ENCODE measurements at places on chromosomes 1 and 21.

GRCh38 chr1:18569251-18569650 lies 61.4 kb upstream of the PAX7 start:
- DNase-seq = no peak

- DNase-seq = no peak
Observed at GRCh38 chr1:244782056-244782455, 53.4 kb upstream of the COX20 start.

DNA sequence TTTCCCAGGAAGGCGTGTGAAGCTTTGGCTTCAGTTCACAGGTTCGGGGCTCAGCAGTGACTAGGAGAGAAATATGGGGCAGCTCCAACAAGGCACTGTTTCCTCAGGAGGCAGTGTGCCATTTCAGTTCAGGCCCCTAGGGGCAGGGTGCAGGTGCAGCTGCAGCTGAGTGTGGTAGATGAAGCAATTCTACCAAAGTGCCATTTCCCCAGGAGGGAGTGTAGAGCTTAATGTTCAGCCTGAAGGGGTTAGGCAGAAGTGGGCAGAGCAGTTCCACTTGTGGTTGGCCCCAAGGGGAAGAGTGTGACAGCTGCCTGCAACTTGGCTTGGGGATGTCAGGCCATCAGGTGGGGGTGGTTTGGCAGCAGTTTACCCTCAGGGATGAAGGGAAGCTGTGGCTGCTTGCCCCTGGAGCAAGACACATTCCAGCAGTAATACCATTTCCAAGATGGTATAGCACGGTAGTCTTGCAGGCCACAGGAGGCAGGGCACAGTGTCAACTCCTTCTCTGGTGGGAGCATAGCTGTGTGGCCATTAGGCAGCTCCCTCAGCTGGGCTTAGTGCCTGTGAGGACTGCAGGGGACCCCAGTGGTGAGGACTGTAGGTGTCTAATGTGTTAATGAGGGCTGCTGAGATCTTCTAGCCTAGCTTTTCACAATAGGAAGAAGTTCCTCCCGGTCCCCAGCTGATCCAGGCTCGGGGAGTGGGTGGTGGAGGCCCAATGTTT lies 34.7 kb downstream of the RGSL1 start:
- no peak for DNase-seq

DNA sequence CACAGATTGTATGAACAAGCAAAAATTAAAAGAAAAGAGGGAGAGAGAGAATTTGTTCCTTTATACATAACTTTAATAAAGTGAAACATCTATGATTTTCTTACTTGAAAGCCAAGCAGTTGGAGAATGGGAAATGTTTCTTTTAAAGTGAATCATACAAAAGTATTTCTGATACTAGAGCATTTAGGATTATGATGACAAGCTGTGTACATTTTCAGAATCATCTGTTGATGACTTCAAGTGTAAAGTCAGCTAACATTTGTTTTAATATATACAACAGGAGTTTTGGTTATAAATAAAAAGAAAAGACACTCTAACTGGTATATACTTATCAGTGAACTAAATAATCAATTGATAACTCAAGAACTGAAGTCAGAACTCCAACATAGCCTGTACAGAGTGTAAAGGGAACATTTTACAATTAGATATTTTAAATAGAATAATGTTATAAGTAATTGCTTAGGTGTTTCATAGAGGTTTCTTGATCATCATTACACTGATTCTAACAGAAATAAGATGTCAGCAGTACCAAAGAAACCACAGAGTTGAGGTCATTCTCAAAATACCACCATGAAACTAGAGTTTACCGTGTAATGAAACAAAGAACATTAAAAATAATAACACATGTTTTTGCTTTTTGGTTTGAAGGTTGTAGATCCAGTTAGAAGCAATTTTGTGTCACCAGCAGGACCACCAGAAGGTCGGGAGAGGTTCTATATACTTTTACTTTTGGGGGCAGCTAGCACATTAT lies 103.4 kb downstream of the COL24A1 start:
- no peak for DNase-seq

DNA sequence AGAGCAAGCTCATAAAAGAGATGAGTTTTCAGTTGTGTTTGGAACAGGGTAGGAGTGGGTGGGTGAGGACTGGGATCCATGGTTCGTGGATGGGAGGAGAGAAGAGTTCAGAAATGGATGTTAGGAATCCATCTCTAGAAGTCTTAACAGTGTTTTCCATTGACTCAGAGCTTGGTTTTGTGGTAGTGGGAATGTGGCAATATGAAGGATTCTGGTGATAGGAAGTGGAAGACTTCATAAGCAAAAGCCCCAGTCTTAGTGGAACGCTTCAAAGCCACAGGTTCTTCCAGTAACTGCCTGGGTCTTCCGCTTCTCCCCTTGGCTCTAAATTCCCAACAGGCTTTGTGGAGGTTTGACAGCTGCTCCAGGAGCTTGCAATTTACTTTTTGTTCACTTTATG lies 167.9 kb downstream of the KCNJ6 start:
- no peak for DNase-seq

DNA sequence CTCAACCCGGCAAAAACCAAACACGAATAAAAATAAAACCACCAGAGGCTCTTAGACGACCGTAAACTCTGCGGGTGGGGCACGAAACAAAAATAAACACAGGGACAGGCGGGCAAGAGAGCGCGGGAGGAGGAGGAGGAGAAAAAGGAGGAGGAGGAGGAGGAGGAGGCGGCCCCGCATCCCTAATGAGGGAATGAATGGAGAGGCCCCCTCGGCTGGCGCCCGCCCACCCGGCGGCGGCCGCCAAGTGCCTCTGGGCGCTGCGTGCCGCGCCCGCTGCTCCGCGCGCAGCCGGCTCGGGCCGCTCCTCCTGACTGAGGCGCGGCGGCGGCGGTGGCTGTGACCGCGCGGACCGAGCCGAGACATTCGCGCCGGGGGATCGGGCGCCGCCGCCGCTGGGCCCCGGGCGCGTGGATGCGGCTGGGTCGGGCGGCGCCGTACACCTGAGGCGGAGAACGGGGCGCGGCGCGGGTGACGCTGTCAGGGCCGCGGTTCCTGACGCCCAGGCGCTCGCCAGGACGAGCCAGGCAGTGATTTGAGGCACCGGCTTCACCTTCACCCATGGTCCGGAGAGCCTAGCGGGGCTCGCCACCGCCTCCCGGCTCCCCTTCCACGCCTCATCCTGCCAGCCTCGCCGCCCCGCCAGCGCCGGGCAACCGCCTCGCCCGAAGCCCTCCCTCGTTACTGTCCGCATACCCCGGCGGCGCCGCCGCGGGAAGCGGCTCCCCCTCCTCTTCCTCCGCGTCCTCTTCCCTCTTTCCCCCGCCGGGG lies at the start of gene MARK1:
Gene MARK1 (plus strand): TSS at position 229 of the 771 bp plus-strand sequence. CDS start 687 bp downstream, outside the sequence.
- DNase-seq = peak; percentile 26

- DNase-seq = peak; percentile 30
Observed at GRCh38 chr1:152185544-152186391, 26.7 kb upstream of the RPTN start.

- no peak for DNase-seq
Observed at GRCh38 chr1:23742670-23743286, 493 bp upstream of the ELOA start.

DNA sequence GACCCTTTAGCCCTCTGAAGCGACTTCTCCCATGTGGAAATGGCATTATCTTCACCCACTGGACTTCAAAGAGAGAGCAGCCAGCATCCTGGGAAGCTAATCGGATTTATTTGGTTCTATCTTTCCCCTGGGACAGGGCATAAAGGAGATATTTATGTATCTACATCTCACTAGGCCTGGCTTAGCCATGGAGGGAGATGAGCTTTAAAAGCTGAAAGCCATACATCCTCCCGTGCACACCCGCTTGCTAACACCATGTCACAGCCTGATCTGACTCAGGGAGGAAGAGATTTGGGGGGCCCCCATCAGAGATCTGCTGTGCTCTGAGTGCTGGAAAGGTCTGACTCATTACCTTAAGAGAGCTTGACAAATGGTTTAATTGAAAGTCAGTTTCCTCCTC lies 155.9 kb downstream of the PLXNA2 start:
- DNase-seq = no peak

DNA sequence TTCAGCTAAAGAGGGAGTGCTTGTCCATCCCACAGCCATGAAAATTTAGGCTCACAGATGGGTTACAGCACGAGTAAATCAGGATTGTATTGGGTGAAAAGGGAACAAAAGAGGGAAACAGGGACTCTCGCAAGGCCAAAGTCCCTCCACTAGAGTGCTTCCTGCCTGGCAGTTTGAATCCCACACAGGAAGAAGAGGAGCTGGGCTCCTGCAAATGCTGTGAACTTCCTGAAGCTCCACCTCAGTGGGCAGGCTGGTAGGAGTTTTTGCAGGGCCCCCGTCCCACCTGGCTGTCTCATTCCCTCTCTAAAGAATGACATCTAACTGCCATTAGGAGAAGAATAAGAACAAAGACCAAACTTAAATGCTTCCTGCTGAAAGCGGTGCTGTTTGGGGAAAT lies 712.0 kb upstream of the PRMT6 start:
- DNase-seq = no peak

DNA sequence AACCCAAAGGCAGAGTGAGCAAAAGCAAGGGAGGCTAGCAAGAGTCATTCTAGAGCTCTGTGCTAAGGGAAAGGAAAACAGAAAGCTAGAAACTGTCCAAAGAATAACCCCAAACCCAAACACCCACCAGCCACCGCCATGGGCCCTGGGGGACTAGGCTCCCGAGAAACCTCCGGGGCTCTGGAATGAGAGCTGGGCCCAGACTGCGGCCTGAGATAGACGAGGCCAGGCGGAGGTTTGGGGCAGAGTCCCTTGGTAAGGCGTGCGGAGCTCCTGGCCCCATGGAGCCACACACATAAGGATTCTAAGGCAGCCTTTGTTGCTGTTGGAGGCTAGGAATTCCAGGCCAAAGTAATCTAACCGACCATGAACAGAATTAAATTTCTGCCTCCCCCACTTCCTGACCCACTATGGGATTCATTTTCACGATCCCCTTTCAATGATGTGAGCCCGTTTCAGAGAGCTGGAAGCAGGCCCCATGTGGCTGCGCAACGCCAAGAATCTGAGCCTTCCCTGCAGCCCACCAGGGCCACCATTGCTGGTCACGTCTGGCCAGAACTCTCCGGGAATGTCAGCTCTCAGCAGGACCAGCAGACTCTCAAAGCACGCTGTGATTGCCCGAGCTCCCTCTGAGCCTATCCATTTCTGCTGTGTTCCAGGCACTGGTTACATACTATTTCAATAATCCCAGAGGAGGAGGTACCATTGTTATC lies 145.0 kb downstream of the TRABD2B start:
- no peak for DNase-seq

DNA sequence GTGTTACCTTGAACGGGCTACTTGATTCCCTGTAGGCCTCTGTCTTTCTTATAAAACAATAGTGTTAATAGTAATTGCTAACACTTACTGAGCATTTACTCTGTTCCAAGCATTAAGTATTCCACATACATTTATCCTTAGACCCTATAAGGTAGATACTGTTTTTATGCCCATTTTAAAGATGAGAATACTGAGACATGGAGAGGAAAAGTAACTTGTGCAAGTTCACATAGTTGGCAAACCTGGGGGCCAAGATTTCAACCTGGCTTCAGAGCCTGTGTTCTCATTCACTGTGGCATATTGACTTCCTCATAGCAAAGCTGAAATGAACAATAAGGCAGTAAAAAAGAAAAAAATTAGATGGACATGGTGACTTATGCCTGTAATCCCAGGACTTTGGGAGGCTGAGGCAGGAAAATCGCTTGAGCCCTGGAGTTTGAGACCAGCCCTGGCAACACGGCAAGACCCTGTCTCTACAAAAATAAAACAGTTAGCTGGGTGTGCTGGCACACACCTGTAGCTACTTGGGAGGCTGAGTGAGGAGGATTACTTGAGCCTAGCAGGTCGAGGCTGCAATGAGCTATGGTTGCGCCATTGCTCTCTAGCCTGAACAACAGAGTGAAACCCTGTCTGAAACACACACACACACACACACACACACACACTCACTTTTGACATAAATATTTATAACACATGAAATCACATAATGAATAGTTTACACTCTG lies 19.6 kb upstream of the HMGN2 start:
- DNase-seq = no peak

- no peak for DNase-seq
Observed at GRCh38 chr1:175206687-175207086, 14.1 kb upstream of the KIAA0040 start.

DNA sequence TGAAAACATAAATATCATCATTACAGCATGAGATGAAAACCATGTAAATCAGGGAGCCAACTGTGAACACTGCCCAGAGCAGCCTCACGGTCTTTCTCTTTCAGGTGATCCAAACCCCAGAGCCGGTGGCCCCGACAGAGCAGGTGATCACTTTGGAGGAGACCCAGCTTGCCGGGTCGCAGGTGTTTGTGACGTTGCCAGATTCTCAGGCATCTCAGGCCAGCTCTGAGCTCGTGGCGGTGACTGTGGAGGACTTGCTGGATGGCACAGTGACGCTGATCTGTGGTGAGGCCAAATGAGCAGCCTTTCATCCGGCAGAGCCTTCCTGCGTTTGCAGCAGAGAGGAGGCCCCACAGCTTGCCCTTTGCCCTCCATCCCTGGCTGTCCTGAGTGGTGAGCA lies 37.2 kb upstream of the EPHA8 start:
- DNase-seq = no peak

DNA sequence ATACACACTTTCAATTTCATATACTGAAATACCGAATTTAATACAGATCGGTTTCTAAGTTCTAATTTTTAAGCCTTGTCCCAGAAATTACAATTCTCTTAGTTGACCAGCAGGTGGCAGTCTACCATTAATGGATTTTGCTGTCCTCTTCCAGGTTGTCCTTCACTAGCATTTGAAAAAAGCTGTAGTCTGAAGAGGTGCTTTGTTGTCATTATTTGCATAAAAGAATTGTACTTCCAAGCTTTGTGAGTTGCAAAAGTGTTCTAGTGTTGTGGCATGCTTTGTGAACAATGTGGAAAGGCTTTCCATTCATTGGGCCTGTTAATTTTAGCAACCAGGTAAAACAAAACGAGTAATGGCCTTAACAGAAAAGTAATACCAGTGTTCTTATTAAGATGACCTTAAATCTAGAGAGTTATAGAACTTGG lies 193.6 kb downstream of the RPS6KC1 start:
- peak; percentile 34 for DNase-seq

- DNase-seq = no peak
Observed at GRCh38 chr1:112251766-112252506, 144.1 kb upstream of the CTTNBP2NL start.

DNA sequence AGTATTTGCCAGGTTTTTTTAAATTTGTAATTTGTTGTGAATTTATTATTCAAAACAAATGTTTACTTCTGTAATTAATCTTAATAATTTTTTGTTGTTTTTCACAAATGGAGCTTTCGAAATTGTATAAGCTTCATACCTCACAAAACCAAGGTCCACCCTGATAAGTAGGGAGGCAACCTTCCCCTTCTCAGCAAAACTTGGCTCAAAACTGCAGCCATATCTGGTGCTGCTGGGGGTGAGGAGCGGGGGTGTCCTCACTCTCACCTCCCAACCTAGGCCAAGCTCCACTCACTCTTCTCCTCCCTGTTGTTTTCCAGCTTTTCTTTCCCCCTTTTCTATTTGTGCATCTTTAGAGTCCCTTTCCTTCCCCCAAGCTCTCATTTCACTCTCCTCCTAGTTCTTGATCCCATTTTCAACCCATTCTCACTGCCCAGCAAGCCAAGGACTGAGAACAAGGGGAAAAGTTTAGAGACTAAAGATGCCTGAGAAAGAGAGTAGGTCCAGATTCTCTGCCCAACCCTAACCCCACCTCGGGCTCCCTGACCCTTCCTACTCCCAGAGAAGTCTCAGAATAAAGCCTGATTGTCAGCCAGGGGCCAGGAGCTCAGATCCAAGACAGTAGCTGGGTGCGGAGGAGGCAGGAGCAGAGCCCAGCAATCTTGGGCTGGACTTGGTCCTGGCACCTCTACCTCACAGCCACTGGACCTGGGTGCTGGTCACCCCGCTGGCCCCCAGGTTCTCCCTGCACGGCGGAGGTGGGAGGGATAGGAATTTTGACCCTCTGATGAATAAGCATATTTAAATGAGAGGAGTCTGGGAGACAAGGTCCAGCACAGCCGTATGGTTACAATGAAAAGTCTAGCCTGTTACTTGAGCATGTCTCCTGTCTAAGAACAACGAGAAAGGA lies 8.3 kb upstream of the CFAP45 start:
- no peak for DNase-seq
